Forelimb muscle (tissue), 1 donor: ENCODE measurements at places on chromosomes 6 and 20. TPM values are rescaled to one million over a fixed set of nuclear protein-coding genes. Genes with fewer than 3 reads are reported as not detected.

The RPL7L1 gene
- 78.8 TPM for polyA plus RNA-seq

The SIRPB2 gene
- polyA plus RNA-seq, result 1.6 TPM

The ZKSCAN8 gene
- polyA plus RNA-seq, result 22.1 TPM

The CTCFL gene
- polyA plus RNA-seq, result 0.22 TPM

The FAXC gene
- polyA plus RNA-seq, result 1.3 TPM

The MAFB gene
- 8.9 TPM for polyA plus RNA-seq

The MAK gene
- 0.51 TPM for polyA plus RNA-seq

The ENPP5 gene
- polyA plus RNA-seq, result 4.2 TPM

The HLA-C gene
- 51.5 TPM for polyA plus RNA-seq

The NQO2 gene
- polyA plus RNA-seq, result 15.5 TPM

The OGFR gene
- polyA plus RNA-seq, result 14.7 TPM

The NINL gene
- polyA plus RNA-seq, result 13.8 TPM

The SIRPD gene
- not detected for polyA plus RNA-seq

The NRSN2 gene
- polyA plus RNA-seq, result 24.4 TPM
